Right forelimb (tissue), 1 donor: ENCODE measurements at places on chromosomes 13 and 19.

DNA sequence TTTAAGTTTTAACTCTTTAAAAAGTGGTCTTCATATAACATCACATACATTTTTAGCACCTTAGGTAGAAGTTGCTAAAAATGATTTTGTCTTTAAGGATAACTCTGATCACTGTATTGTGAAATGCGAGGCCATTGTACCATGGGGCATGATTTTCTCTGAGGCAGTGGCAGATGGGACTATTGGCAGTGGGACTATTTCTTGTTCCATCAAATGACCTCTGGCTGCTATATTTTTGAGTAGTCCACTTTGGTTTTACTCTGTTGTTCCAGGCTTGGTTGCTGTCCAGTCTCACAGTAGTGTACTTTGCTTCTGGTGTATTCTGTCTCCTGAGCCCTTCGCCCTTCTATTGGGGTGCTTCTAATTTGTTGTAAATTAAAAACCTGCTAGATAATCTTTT lies 156.5 kb downstream of the ATP8A2 start:
- DNase-seq, result no peak

- DNase-seq, result no peak
These were observed 300.3 kb downstream of the MYO16 start for GRCh38 chr13:108929532-108930206.

DNA sequence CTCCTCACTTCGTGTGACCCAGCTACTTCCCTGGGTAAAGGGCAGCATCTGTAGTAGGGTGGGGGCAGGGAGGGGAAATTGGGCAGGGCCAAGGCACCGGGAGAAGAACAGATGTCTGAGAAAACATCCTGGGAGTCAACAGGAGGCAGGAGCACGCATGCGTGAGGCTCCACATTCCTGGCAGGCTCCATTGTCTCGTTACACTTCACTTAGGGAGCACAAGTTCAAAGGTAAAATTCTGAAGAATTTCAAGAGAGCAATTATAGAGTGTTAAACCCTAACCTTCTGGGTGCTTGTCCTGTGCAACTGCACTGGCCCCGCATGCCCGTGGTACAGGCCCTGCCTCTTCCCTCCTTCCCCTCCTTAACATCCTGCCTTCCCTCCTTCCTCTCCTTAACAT lies 79.6 kb upstream of the POMP start:
- DNase-seq, result no peak

DNA sequence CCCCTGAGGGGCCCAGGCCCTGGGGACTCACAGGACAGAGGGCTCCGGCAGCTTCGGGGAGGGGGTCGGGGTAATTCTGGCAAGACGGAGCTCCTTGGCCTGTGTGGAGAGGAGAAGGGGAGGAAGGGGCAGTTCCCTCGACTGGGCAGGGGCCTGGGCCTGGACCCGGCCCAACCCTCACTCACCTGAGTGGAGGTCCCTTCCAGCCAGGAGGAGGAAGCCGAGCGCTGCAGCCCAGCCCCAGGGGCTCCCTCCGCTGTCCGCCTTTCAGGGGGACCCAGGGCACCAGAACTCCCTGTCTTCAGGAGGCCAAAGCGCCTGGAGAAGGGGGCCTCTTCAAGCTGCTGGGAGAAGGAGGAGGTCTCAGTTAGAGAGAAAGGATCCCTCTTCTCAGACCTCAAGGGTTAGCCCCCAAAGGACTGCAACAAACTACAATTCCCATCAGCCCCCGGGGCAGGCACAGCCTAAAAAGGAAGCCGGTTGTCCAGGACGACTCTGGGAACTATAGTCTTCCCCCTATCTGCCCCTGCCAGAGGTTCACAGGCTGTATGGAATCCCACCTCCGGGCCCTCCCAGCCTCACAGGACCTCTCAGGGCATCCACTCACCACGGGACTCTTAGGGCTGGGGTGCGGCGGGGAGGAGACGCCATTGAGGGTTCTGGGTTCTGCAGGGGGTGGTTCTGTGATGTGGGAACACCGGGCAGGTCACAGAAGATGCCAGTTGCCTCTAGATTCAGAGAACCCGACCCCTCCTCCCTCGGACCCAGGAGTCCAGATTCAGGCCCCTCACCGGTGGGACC lies 19.8 kb downstream of the EPS8L1 start:
- no peak for DNase-seq

DNA sequence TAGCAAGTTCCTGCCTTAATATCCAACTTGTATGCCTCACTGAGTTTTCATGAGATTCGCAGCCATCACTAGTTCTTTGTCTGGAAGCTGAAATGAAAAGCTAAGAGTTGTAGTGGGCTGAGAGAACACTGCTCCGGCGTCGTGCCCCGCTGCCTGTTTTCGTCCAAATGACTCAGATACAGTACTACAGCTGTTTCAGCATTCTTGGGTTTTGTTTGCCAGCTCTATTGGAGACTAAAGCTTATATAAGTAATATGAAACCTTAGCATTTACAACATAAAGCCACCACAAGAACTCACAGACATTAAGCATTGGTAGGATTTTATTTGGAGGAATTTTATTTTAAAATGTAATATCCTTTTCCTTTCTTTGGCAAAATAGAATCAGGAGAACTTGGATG lies 299.7 kb downstream of the DLEU7 start:
- DNase-seq, result peak; percentile 82

- no peak for DNase-seq
These were observed 31.5 kb downstream of the ERCC5 start for GRCh38 chr13:102877303-102877702.

- no peak for DNase-seq
These were observed 45.6 kb upstream of the WDFY2 start for GRCh38 chr13:51538591-51539179.

- no peak for DNase-seq
These were observed 373.7 kb upstream of the SLITRK6 start for GRCh38 chr13:86172961-86173360.

DNA sequence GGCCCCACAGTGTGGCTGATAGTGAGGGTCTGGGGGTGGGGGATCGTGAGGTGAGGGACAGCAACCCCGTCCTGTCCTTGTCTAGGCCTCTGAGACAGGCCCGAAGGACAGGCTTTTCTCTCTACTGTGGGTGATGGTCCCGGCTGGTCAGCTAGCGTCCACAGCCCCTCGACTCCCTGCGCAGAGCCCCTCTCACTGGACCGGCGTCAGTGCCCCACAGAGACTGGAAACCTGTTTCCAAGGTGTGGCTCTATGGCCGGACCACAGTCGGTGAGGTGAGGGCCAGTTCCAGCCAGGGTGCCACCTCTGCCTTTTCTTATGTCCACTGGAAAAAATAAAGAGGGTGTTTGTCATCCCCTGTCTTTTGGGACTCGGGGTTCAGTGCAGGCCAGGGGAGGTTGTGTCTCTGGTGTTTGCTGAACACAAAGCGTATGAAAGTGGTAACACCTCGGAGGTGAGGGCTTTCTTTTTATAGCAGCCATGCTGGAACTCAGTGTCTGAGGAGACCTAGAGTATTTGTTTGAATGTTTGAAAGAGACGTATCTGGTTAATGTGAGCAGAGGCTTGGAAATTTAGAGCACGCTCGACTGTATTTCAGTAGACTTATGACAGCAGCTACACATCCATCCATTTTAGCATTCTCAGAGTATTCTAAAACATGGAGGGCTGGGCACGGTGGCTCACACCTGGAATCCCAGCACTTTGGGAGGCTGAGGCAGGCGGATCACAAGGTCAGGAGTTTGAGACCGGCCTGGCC lies 22.8 kb downstream of the ATP11A start:
- peak; percentile 38 for DNase-seq

GRCh38 chr13:30877335-30877734 lies 28.7 kb upstream of the MEDAG start:
- DNase-seq, result no peak

DNA sequence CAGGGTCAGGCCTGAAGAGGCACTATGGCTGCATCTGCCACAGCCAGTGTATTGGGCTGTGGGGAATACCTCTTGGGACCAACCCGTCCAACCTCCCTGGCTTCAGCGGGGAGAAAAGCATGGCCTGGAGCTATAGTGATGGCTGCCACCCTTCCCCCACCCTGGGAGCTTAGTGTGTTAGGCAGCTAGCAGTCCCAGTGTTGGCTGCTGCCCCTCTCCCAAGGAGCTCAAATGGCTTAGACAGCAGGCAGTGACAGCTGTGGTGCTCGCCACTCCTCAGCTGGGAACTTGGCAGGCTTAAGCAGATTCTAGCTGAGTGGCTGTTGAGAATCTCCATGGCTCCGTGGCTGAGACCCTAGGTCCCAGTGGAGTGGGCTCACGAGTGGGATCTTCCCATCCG lies 19.7 kb downstream of the ACOD1 start:
- DNase-seq, result no peak

DNA sequence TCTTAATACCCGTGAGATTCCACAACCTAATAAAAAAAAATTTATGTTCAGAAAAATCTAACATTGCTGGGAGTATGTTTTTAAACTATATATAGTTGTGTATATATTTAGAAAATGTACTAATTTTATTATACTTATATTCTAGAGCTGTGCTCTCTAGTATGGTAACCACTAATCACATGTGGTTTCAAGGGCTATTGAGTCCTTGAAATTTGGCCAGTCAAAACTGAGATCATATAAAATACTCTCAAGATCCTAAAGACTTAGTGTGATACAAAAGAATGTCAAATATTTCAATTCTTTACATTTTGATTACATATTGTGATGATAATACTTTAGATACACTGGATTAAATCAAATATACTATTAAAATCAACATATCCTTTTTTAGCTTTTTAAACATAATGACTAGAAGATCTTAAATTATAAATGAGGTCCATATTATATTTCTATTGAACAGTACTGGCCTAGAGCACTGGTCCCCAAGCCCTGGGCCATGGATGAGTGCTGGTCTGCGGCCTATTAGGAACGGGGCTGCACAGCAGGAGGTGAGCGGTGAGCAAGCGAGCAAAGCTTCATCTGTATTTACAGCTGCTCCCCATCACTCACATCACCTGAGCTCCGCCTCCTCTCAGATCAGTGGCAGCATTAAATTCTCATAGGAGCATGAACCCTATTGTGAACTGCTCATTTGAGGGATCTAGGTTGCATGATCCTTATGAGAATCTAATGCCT lies 176.5 kb upstream of the NBEA start:
- no peak for DNase-seq

DNA sequence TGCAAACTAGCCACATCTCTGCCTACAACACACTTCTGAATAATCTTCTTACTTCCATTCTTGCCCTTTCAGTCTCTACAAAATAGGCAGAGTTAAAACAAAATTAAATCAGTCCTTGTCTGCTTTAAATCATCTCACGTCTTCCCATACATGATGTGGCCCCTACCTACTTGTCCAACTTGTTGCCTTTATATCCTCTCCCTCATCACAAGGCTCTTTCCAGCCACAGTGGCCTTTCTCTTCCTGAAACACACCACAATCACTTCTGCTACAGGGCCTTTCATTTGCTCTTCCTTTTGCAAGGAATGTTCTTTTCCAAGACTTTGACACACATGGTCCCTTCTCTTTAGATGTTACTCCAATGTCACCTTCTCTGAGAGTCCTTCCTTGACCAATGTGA lies 1.7 kb downstream of the RBM26 start:
- DNase-seq, result no peak

GRCh38 chr19:42110658-42111057 lies 21.6 kb downstream of the POU2F2 start:
- no peak for DNase-seq

- no peak for DNase-seq
These were observed 19.2 kb downstream of the ZNF486 start for GRCh38 chr19:20186174-20186573.

DNA sequence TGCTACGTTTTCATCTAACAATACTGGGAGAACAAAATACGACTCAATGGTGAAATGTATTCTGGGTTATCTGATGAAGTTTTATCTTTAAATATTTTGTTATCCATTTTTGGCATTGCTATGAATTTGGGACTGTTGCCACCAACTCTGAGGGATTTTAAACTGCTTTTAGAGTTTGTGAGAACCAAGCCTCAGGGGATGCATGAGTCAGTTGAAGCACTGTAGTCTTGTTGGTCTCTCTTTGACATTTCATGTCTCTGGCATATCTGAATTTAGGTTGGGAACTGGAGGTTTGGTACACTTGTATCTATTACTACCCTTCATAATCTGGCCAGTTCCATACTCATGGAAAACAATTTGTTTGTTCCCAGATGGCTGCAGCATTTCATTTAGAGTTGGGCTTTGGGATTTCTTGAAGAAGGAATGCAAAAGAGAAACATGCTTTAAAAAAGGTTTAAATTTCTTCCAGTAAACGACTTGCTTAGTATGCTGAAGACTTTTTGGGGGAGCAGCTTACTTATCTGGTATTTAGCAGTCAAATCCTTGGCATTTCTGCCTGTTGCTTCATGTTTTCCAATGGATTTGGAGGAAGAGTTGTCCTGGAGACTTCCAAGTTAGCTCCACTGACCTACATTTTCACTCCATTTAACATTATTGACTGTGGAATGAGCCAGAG lies 28.9 kb downstream of the ARHGEF7 start:
- DNase-seq, result no peak

GRCh38 chr19:55166530-55167268 lies at the start of gene DNAAF3:
Gene DNAAF3, minus strand, starts transcription at chr19:55166613. Its CDS starts 200 bp downstream, at chr19:55166413.
- DNase-seq, result peak; percentile 90

- no peak for DNase-seq
These were observed 651 bp downstream of the GAPDHS start for GRCh38 chr19:35533822-35534392.

- DNase-seq, result no peak
These were observed 10.3 kb downstream of the SCEL start for GRCh38 chr13:77545626-77546412.

- DNase-seq, result peak; percentile 78
These were observed 4.2 kb upstream of the ZSCAN4 start for GRCh38 chr19:57664269-57665127.

GRCh38 chr13:91045351-91046034 lies 302.0 kb upstream of the MIR17HG start:
- no peak for DNase-seq

- DNase-seq, result peak; percentile 55
These were observed 73.4 kb upstream of the FLT1 start for GRCh38 chr13:28568286-28568685.

- no peak for DNase-seq
These were observed 3.0 kb upstream of the C19orf81 start for GRCh38 chr19:50646074-50646807.

GRCh38 chr19:45186509-45187334 lies 8.1 kb downstream of the BLOC1S3 start:
- DNase-seq, result no peak

GRCh38 chr19:53824134-53824611 lies at the start of gene NLRP12:
Gene NLRP12, minus strand, starts transcription at chr19:53824314. Its CDS starts 140 bp downstream, at chr19:53824174.
- DNase-seq, result no peak

DNA sequence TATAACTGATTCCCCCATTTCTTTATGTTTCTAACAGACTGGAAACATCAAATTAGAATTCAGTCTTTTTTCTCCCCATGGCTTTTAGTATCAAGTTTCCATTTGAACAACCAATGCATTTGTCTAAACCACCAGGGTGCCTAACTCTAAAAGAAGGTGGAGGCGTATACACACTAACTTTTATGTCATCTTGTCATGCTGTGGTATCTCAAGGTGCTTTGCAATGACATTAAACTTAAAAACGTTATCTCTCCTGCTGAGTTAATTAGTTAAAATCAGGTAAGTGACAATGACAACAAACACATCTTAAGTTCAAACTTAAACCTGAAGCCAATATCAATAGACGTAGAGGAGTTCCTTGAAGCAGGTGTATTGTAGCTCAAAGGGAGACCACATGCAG lies 1001.7 kb downstream of the PCDH17 start:
- DNase-seq, result no peak
